GM20000 (cell line): ENCODE measurements at places on chromosomes 4 and X.

- no peak for DNase-seq
Observed at GRCh38 chrX:16745659-16746058, 26.2 kb downstream of the SYAP1 start.

- DNase-seq = no peak
Observed at GRCh38 chrX:112636288-112636687, 43.5 kb downstream of the LHFPL1 start.

DNA sequence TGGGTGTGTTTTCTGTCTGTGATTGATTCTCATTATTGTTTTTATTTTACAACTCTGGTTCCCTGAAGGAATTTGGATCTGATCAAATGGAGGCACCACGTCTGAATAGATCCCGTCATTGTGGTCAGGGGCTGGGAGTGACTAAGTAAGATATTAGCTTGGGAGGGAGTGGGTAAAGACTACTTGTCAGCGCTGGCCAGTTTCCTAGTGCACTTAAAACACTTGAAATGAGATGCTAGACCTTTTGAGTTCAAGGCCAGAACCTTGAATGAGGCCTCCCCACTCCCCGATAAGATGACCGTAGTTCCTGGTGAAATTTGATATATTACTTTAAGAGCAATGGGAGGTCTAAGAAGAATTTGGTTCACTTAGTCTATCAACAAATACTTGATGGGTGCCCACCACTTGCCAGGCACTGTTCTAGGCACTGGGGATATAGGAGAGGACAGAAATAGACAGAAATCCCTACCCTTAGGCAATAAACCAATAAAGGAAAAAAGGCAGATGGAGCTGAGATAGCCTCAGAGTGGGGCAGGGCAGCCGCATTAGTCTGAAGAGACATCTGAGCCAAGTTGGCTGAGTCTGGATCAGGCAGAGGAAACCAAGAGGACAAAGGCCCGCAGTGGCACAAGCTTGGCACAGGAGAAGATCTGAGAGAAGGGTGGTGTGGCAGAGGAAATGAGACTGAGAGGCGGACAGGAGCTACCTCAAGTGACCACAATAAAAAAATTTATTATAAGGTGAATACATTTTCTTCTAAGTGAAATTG, 11.8 kb downstream of the FAM184B start:
- no peak for DNase-seq

DNA sequence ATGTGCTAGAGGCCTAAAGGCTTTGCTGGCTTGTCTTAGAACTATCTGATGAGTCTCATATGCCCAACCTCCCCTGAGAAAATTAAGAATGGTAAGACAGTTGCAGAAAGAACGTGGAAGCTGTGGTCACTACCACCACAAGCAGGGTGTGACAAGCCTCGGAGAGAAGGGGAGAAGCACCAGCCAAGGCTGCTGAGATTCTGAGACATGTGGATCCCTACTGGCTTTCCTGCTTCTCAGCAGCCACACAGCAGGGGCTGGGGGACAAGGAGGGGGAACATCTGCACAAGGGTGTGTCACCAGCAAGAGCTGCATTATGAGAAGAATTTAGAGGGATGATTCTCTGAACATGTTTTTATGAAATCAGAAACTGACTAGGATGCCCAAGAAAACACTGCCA, 19.4 kb downstream of the TAPT1 start:
- no peak for DNase-seq

DNA sequence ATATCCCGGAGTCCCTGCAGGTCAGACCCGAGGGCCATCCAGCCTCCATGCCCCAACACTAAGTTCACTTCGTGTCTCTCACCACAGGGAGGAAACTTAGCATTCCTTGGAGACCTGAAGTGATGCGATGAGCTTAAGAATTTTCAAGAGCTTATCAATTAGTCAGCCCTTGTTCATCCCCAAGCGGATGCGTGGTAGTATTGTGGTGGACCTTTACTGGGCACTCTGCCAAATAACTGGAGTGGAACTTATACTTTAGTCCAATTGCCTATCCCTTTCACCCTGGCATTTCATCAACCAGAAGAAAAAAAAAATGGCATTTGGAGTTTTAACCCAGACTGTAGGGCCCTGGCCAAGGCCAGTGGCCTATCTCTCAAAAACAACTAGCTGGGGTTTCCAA, 137.1 kb downstream of the RELL1 start:
- no peak for DNase-seq

- DNase-seq = peak; percentile 45
Observed at GRCh38 chrX:130086447-130087206, 23.7 kb downstream of the ELF4 start.

GRCh38 chrX:111728096-111728495, 47.1 kb downstream of the ALG13 start:
- DNase-seq = no peak

GRCh38 chr4:15906020-15906443, 32.5 kb downstream of the FGFBP1 start:
- no peak for DNase-seq

- DNase-seq = no peak
Observed at GRCh38 chrX:20354505-20354904, 87.8 kb upstream of the RPS6KA3 start.

- DNase-seq = no peak
Observed at GRCh38 chr4:153385784-153386183, 41.3 kb downstream of the MND1 start.

DNA sequence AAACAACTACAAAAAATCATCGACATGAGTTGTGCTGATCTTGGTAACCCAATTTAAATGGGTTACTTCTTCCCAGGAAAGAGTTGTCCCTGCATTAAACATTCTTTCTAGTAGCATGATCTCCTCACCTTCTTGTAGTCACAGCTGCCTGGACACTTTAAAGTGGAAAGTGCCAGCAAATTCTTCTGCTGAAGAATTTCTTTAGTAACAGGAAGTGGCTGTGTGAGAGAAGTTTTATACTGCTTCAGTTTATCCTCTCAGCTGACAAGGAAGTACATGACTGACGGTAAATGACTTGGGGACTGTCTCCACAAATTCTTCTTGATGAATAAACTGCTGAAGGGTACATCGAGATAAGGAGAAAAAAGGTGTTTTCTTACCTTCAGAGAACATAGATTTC, 18.2 kb upstream of the TNIP3 start:
- no peak for DNase-seq

DNA sequence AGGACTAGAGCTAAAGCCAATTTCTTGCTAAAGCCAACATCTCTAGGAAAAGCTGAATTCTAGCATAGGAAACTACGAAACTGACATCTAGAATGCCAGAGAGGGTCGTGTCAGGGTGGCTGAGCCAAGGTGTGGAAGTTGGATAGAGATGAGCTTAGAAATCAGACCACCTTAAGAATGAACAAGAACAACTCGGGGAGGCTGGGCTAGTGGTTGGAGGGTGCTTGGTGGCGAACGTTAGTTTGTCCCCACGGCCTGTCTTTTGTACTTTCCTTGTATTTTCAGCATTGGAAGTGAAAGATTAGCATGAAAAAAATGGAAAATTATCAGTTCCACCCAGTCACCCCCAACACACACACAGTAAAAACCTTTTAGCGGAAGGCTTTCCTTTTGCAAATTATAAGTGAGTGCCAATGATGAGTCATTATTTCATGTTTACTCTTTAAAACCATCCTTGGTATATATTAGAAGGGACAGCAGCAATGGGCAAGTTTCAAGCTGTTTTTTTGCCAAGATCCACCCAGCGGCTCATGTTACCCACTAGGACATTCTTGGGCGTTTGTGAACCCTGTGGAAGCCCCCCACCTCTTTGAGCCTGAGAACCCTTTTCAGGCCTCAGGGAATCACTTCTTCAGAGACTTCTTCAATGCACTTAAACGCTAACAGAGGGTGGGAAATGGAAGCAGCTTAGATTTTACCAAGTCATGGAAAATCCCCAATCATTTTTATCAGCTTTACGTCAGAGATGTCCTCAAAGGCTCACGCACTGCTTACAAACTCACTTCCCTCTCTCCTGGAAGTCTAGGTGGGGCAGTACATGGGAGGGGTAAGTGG, 4.9 kb upstream of the PPEF1 start:
- no peak for DNase-seq

DNA sequence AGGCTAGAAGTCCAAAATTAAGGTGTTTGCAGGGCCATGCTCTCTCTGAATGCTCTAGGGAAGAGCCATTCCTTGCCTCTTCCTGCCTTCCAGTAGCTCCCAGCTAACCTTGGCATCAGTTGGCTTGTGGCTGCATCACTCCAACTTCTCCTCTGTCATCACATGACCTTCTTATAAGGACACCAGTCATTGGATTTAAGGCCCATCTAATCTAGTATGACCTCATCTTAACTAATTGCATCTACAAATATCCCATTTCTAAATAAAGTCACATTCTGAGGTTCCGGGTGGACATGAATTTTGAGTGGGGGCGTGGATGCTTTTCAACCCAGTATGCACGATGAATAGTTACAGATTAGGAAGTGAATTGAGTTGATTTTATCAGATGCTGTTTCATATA, 89.7 kb downstream of the DOCK11 start:
- no peak for DNase-seq
